ENCODE measurements at places on chromosomes 2 and 18. TPM values are rescaled to one million over a fixed set of nuclear protein-coding genes. Genes with fewer than 3 reads are reported as not detected.

Gene RPL37A
- total RNA-seq = 3,117 TPM

Gene KLF11
- 7.9 TPM for total RNA-seq

Gene GLB1L
- 4.4 TPM for total RNA-seq

Gene CACNB4
- total RNA-seq = 0.23 TPM

Gene CHRNG
- not detected for total RNA-seq

Gene ST6GAL2
- total RNA-seq = not detected

Gene KCNF1
- total RNA-seq = not detected

Gene REG1B
- total RNA-seq = not detected

Gene MC2R
- not detected for total RNA-seq

All from activated T-helper 2 cell treated with anti-CD3 and anti-CD28 coated beads, Interferon-gamma antibody, Interleukin-2, Interleukin-4, amounts not matched to agents 10 μg/mL and 5 μg/mL and 100 μg/mL, durations not matched to agents 14 hours and 24 hours and 36 hours (primary cell).